ENCODE measurements at places on chromosomes 2 and 18. TPM values are rescaled to one million over a fixed set of nuclear protein-coding genes. Genes with fewer than 3 reads are reported as not detected.

Gene CYP27C1
- total RNA-seq: 1.8 TPM

Gene EPHA4
- 16.9 TPM for total RNA-seq

Gene ARL5A
- 55.7 TPM for total RNA-seq

Gene CD8A
- total RNA-seq: 0.44 TPM

Gene C2orf66
- not detected for total RNA-seq

Gene GPBAR1
- total RNA-seq: not detected

Gene TMEM163
- total RNA-seq: 0.20 TPM

Gene SPC25
- total RNA-seq: 6.0 TPM

Gene GKN2
- total RNA-seq: not detected

Gene LRRTM4
- total RNA-seq: not detected

Gene CAVIN2
- 8.7 TPM for total RNA-seq

Gene CYRIA
- total RNA-seq: 1.3 TPM

Gene UGT1A8
- 0.16 TPM for total RNA-seq

Gene SNTG2
- 0.60 TPM for total RNA-seq

Gene ATP6V1B1
- 2.4 TPM for total RNA-seq

Gene ATL2
- total RNA-seq: 52.2 TPM

Gene CD207
- not detected for total RNA-seq

Gene BUB1
- total RNA-seq: 15.9 TPM

Gene IMPA2
- 140 TPM for total RNA-seq

Gene CAPN14
- total RNA-seq: 191 TPM

Gene ITGB1BP1
- total RNA-seq: 53.8 TPM

Gene SLC9A2
- total RNA-seq: 0.20 TPM

Gene LBX2
- total RNA-seq: 0.32 TPM
